ENCODE measurements at places on chromosomes 5 and 9.

DNA sequence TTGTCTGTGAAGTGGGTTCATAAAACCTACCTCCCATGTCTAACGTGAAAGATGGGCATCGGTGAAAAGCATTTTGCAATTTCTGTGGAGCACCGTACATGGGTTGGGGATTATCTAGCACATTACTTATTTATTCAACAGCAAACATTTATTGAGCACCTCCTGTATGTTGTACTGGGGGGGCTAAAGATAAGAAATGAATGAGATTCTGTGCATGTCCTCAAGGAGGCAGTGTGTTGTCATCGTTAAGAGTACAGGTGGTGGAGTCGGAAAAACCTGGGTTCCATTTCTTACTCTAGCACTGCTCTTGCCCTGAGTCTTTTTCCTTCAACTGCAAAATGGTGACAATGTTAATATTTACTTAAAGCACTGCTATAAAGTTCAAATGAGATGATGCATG, 30.4 kb upstream of the DENND1A start:
- peak; percentile 16 for DNase-seq

GRCh38 chr5:34043099-34043876, at the start of gene C1QTNF3:
C1QTNF3 (minus strand) TSS chr5:34043213; CDS start chr5:34043125, 88 bp downstream.
- DNase-seq, result no peak

- peak; percentile 10 for DNase-seq
Observed at GRCh38 chr9:92324431-92324830, 719 bp downstream of the NOL8 start.

GRCh38 chr5:180900178-180900577, 1.2 kb downstream of the BTNL8 start:
- no peak for DNase-seq

GRCh38 chr5:151692312-151692711, 5.6 kb upstream of the SPARC start:
- no peak for DNase-seq

DNA sequence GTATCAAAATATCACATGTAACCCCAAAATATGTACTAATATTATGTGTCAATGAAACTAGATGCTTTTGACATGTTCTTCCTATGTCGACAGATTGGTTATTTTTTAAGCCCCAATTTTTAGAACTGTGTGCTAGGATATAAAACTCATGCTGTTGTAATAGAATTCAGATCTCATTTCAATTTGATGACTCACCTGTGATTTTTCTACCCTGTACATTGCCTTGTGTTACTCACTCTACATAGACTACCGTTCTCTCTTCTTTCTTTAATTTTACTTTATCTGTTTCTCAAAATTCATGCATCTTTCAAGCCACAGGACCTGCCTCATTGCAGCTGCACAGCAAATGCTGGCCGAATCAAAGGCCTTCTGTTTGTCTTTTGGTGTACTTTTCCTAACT, 284.5 kb downstream of the MAT2B start:
- no peak for DNase-seq

DNA sequence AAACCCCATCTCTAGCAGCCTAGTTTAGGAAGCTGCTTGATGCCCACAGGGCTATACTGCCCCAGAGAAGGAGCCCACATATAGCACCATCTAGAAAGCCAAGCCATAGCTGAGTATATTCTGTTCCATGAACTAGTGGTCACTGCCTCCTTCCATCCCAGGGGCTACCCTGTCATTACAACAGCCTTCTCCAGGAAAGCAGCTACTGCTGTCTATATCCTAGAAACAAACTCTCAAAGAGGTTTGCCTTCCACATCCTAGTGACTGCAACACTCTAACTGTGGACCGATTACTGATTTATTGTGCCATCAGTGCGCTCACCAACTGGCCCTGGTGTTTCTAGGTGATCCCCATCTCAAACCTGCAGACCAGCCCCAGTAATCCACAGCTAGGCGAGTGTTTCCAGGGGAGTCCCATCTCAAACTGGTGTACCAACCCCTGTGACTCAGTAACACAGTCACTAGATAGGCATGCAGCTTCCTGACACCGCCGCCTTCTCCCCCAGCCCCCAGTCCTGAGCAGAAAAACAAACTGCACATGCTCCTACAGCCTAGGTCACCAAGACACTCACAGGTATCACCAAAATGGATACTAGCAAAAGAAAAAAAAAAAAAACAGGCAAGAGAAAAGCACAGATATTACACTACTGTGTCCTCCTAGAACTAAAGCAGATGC, 14.8 kb downstream of the SPTLC1 start:
- no peak for DNase-seq

- DNase-seq, result no peak
Observed at GRCh38 chr9:87886210-87886932, 3.7 kb downstream of the SPATA31E1 start.

DNA sequence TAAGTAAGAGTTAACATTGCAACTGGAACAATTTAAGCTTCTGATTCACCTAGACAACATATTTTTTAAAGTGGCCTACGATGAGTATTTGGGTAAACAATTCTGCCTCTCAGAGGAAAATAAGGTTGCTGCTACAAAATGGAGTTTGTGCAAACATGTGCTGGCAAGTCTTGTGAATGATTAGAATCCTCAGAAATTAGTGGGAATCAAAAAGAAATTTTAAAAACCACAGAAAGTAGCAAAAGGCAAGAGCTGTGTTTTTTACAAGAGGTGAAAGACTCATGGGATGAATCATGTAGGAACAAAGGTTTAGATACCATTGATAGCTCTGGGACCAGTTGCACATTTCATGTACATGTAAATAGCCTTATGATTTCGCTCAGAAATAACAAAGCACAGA, 561.6 kb downstream of the TAF11L14 start:
- DNase-seq, result no peak

GRCh38 chr5:94389515-94389899, 228.9 kb downstream of the KIAA0825 start:
- no peak for DNase-seq

DNA sequence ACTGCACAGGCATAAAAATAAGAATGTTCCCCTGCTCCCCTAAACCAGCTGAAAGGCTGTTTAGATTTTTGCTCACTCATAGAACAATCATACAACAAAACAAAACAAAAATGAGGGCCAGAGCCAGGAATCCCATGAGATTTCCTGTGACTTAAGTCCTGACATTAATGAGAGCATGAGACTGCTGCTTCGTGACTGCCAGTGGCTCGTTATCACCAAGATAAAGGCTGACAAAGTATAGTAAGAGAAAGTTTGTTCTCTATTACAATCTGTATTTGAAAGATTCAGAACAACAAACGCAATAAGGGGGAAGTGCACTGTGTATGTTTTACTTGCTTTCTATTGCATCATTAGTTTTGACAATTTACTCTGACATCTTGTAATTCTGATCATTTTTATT, 837.1 kb upstream of the C9orf72 start:
- no peak for DNase-seq

GRCh38 chr5:82784521-82784920, 292.7 kb downstream of the TMEM167A start:
- DNase-seq, result no peak

DNA sequence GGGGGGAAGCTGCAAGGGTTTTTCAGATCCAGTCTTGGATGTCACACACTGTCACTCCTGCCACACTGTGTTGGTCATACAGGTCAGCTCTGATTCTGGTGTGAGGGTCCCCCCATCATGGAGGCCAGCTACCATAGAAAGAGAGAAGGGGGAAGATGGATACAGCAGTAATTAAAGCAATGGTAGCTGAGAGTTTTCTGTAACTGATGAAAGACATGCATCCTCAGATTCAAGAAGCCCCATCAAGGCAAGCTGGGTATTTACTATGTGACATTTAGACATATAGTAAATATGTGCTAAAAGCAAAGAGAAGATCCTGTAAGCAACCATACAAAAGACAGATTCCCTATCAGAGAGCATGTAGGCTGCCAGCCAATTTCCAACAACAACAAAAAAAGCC, 110.9 kb upstream of the COL5A1 start:
- no peak for DNase-seq

- DNase-seq, result no peak
Observed at GRCh38 chr9:91803151-91803940, 146.7 kb downstream of the ROR2 start.

DNA sequence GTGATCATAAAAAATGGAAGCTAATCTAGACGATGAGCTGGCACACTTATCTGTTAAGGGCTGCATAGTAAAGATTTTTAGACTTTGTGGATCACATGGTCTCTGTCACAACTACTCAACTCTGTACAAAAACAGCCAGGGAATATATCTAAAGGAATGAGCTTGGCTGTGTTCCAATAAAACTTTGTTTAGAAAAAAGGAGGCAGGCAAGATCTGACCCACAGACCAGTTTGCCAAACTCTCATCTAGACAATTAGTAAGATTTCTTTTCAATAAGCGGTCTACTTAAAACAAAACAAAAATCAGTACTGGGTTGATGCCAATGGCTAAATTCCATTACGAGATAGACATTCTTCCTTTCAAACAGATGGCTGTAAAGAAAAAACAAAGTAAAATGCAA, 53.0 kb upstream of the RETREG1 start:
- no peak for DNase-seq

- no peak for DNase-seq
Observed at GRCh38 chr9:133976887-133977286, 15.2 kb downstream of the VAV2 start.

DNA sequence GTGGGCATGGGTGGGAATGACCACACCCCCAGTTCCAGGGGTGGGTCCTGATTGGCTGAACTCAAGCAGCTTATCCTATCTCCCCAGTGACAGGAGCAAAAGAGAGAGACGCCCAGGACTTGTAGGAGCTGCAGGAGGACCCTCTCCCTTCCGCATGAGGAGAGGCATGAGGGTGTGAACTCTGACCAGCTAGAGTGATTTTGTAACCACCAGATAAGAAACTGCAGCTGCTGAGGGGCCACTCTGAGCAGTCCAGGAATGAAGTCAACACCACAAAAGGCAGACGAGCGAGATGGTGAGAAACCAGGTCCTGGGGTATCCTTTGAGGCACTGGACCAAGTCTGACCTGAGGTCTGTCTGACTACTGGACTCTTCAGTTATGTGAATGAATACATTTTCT, 521.9 kb downstream of the BNC2 start:
- no peak for DNase-seq

DNA sequence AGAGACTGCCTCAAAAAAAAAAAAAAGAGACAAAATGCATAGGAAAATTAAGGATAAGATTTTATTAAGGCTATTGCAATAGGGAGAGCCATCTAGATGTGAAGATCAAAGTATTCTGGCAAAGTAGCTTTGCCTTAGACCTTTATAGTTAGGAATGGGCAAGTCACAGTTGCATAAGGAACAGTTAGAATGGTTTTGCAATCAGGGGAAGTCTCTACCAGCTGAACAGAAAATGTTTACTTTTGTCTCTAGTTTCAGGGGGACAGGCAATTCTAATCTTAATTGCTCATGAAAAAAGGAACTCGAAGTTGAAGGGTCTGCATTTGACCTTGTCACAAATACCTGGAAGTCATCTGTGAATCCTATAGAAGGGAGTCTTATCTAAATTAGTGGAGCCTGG, 13.1 kb upstream of the ATP6V1G1 start:
- DNase-seq, result no peak

DNA sequence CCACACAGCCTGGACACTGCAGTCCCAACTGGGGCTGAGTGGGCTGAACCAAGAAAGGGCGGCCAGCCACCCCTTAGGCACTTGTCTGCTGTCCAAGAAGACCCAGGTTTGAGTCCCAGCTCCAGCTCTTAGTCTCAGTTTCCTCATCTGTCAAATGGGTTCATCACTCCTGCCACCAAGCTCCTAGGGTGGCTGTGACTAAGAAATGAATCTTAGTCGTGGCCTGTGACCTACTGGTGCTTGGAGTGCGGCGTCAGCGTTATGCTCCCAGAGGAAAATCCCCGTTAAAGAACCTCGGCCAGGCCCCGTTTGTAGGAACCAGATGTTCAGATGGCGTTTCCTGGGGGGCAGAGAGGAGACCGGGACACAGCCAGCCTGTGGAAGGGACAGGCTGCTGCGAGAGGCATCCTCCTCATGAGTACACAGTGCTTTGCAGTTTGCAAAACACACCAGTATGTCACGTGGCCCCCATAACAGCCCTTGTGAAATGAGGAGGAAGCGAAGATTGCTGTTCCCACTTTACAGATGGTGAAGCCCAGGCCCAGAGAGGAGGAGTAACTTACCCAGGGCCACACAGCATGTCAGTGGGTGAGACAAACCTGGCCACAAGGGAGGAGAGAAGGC, 3.3 kb downstream of the FIBCD1 start:
- no peak for DNase-seq

DNA sequence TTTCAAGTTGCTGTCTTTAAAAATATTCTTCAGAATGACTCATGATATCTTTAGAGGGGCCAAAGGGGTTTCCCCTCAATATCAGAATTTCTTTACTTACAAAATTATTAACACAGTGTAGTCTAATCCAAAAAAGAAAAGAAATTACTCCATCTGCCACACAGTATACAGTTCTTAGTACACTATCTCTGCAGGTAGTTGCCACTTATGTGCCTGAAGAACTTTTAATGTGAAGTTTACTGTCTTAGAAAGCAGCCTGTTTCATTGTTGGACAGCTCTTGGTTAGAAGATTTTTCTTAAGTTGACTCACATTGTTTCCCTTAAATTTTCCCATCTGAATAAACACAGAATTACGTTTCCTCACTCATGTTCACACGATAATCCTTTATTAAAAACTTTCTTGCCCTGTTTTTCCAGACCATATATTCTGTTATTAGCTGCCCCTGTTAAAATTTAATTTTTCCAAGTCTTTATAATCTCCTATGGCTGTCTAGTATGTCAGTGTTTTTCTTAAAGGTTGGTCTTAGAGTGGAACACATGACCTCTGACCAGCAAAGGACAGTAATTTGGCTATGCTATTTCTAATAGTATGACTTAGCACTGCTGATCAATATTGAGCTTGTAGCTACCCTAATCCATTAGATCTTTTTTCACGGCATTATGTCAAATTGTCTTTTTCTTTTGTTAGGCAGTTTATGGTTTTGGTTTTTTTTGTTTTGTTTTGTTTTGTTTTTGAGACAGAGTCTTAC, 21.8 kb upstream of the FKTN start:
- no peak for DNase-seq

DNA sequence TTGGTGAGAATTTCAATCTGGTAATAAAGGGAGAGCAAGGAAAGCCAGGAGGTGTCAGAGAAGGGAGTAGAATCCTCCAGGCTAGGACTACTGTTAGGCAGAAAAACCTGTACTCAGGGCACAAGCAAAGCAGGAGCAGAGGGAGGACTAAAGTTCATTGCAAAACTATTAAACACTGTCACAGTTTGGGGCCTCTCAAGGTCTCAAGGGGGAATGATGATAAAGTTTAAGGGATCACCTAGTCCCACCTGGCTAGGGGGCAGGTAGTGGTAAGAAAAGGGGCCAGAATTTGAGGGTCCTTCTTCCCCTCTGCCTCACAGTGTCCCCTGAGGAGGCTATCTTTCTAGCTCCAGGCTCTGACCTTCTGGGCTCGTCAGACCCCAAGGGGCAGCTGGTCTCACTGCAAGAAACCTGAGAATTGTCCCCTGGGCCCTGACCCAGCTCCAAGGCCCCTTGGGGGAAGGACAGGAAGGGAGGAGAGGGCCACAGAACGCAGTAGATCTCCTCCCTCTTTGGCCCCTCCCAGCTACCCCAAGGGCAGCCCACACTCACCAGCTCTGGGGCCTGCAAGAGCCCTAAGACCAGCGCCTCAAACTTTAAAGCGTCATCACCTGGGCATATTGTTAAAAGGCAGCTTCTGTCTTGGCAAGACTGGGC, 974 bp downstream of the CCDC69 start:
- DNase-seq, result peak; percentile 23

GRCh38 chr9:128819716-128820664, 1.7 kb downstream of the ENDOG start:
- DNase-seq, result no peak
